Activated CD4-positive, alpha-beta T cell treated with anti-CD3 and anti-CD28 coated beads, Interleukin-2, Interleukin-4, amounts not matched to agents 100 ng/mL and 50 ng/mL, durations not matched to agents 16 hours and 8 hours (primary cell): ENCODE measurements at places on chromosomes 4 and X.

GRCh38 chrX:41338436-41338835, 4.5 kb downstream of the DDX3X start:
- DNase-seq: no peak

GRCh38 chrX:110004731-110005369, 1.9 kb downstream of the TMEM164 start:
- DNase-seq: no peak

DNA sequence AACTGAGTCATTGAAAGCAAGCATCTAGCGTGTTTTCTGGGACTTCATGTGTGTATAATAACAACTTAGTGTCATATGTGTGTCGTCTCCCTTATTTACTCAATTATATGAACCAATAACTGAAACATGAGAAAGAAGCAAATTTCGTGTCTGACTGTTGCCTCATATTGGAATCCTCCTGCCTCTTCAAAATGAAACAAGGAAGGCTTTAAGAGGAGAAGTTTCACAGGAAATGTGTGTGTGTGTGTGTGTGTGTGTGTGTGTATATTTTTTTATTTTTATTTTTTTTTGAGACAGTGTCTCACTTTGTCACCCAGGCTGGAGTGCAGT, 145.8 kb upstream of the SFRP2 start:
- no peak for DNase-seq

DNA sequence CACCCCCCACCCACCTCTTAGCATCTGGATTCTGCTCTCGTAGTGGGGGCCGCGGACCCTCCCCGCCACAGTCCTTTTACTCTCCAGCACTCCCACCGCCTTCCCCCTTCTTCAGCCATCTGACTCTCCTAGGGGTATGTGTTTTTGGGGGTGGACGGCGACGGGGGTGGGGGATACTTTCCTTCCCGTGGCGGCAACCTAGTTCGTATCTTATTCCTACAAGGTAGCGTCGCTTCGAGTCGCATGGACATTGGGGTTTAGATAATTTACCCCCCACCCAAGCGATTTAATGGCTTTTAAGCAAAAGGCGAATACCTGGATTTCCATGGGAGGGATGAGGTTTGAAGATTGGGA, 1.3 kb upstream of the BCORL1 start:
- DNase-seq: no peak

DNA sequence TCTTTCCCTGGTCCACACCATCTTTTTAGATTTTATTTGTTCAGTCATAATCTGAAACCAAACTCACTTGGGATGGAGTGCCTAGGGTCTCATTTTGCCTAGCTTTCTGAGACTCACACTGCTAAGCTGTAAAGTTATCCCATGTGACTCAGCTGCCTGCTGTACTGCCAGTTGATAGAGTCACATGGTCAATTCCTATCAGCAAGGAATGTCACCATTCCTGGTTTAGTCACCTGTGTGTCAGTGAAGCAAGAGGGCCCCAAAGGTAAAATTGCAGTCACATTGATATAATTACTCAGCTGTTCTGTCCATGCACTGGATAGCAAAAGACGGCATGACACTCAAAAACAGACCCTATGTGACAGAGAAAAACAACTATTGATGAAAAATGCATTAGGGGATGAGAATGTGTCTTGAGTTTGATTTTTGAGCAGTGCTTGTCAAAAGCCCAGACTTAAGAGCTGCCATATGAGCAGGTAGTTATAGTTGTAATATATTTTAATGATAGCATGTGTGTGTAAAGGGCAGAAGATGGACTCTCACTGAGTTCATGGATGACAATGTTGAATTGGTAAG, 413.2 kb downstream of the PPARGC1A start:
- DNase-seq: no peak

- no peak for DNase-seq
Observed at GRCh38 chr4:146267826-146268225, 53.5 kb downstream of the REELD1 start.

DNA sequence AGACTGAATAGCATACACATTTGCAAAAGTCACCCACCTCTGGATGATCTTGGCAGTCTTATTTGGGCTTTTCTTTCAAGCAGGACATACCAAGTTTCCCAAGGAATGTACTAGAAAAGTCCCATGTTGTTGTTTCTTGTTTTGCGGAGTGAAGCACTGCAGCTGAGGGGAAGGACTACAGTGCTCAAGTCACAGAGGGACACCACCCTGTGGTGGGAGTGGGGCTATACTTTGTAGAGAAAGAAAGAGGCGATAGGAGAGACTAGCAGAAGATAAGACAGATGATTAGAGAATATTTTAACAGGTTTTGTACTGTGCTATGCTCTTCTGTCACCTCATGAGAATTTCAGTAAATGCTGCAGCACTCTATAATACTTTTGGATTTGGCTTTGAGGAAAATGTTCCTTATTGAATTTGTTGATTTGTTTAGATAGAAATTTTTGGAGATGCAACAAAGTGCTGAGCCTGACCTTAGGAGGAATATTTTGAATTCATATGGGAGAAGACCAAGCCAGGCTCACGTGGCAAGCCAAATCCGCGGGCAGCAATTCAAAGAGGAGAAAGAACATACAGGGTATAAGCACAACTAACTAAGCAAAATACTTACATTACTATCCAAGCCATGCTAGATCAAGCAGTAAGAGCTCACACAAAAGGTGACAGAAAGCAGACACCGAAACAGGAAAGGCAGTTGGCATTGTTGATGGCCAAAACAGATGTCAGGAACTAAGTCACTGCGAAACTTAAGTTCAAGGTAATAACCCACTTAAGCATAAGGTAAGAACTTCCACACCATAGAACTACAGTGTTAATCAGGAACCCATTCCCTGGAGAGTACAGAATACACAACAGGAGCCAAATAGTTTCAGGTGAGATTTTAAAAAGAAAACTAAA, 280.3 kb upstream of the INTU start:
- no peak for DNase-seq

- DNase-seq: peak; percentile 85
Observed at GRCh38 chr4:182808673-182809416, 108.3 kb downstream of the DCTD start.

GRCh38 chrX:120311727-120312063, 434 bp upstream of the TMEM255A start:
- DNase-seq: no peak

DNA sequence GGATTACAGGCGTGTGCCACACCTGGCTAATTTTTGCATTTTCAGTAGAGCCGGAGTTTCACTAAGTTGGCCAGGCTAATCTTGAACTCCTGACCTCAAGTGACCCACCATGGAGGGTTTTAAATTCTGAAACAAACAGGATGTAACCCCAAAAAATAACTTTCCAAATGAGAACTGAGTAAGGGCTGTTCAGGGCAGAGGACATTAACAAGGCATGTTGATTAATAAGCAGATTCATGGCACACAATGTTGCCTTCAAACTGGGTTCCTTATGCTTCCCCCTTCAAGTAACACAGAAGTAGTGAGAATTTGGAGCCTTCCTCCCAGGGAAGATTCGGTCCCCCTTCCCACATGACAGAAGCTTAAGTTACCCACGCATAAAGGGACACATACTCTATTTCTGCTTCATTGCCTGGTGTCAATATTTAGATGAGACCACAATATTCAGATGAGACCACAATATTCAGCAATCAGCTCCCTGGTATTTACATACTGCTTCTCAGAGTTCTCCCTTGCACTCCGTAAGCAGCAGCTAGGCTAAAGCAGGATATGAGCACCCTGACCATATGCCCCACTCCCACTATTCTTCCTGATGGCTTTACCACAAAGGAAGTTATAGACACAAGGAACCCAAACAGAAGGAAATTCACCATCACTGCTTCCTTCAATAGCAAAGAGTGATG, 21.4 kb downstream of the GRSF1 start:
- no peak for DNase-seq

DNA sequence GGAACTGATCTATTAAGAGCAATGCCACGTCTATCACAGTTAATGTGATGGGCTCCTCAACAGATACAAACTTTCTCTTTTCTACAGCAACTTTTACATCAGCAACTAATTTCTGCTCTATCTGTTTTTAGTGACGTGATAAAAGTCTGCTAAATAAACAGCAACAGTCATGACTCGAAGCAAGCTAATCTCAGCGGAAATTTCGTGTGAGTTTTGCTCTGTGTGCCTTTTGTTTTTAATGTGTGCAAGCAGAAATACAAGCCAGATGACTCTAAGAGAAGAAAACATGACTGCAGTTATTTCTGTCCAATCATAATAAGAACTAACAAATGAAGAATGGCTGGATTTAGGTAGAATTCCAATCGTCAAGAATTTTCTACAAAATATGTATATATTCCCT, 214.3 kb downstream of the LDB2 start:
- no peak for DNase-seq
